ENCODE measurements at places on chromosomes 6 and 20.

DNA sequence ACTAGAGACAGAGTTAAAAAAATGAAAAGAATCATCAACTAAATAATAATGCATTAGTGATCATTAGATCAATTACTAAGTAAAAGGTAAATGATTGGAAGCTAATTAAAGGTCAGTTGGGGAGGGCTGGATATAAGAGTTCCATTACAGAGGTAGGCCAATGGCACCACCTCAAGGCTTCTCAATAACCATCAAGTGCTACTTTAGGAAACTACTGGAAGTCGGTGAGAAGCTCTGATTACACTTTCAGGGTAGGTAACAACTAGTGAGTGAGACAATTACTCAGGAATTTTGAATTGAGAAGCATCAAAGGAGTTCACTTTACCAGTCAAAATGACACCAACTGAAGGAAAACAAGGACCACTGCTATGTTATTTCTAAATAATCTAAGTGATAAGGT is 90.2 kb upstream of the HDAC2 start:
- DNase-seq = no peak

- no peak for DNase-seq
These were observed 197.6 kb downstream of the DTNBP1 start for GRCh38 chr6:15465212-15465611.

- no peak for DNase-seq
These were observed 27.7 kb downstream of the RIPOR2 start for GRCh38 chr6:24907919-24908649.

GRCh38 chr6:47130086-47130485 is 88.0 kb upstream of the ADGRF1 start:
- no peak for DNase-seq

GRCh38 chr6:149368065-149368464 is 32.0 kb upstream of the SUMO4 start:
- DNase-seq = no peak

- no peak for DNase-seq
These were observed 100.6 kb downstream of the RAMACL start for GRCh38 chr6:166485651-166486535.

DNA sequence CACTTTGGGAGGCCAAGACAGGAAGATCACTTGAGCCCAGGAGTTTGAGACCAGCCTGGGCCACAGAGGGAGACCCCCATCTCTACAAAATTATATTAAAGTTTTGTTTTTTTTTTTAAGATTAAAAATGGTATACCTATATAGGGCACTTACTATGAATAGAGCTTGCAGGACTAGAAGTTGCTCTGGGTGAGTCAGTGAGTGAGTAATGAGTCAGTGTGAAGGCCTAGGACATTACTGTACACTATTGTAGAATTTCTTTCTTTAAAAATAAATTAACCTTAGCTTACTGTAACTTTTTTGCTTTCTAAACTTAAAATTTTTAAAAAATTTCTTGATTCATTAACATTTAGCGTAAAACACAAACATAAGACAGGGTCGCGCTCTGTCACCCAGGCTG is 29.7 kb downstream of the STK35 start:
- DNase-seq = no peak

DNA sequence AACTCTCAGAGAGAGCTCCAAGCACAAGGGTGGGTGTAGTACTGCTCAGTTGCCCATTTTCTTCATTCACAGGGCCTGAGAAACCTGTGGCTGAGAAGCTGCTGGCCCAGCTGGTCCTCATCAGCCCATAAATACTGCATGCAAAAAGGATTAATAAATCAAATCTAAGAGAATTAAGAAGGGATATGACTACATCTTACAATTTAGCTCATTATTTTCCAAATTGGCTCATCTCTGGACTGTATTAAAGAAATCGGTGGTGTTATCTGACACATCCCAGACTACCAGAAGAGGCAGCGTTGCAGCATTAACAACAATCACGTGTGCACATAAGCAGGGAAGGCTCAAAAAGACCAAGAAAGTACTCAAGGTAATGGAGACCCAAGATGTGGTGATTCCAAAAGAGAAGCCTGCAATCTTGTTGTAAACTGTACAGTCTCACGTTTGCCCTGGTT is 90.7 kb downstream of the CD24 start:
- DNase-seq = no peak

DNA sequence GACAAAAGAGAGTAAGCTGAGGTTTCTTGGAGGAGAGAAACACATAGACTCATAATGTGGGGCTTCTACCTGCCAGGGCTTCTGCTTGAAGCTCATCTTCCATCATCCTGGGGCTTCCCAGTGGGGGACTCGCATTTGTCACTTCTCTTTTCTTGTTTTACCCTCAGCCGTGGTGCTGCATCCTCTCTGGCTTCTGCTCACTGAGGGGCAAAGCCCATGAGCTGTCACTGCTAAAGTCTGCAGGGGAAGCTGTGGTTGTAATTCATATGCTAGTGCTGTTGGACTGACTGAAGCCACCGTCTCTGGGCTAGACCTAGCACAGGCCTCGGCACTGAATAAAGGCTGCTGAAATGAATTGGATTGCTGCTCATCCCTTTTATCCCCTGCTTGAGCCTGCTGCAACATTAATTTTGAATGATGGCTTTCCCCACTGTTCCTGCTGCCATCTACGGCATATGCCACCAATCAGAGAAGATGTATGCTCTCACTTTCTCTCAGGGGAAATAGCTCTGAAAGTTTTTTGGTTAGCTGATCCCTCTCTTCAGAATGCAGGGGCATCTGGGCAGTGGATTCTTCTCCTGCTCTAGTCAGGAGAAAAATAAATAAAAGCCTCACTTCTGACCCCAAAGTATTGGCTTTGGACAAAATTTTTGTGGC is 568.4 kb upstream of the MAP3K7 start:
- no peak for DNase-seq
